ENCODE measurements at places on chromosomes 13 and 19.

- DNase-seq: no peak
Measured at GRCh38 chr13:75362026-75362425, 119.9 kb downstream of the TBC1D4 start.

- DNase-seq: peak; percentile 16
Measured at GRCh38 chr13:41916173-41916954, 44.5 kb downstream of the VWA8 start.

GRCh38 chr13:89923736-89924135 lies 1423.8 kb upstream of the MIR17HG start:
- no peak for DNase-seq

DNA sequence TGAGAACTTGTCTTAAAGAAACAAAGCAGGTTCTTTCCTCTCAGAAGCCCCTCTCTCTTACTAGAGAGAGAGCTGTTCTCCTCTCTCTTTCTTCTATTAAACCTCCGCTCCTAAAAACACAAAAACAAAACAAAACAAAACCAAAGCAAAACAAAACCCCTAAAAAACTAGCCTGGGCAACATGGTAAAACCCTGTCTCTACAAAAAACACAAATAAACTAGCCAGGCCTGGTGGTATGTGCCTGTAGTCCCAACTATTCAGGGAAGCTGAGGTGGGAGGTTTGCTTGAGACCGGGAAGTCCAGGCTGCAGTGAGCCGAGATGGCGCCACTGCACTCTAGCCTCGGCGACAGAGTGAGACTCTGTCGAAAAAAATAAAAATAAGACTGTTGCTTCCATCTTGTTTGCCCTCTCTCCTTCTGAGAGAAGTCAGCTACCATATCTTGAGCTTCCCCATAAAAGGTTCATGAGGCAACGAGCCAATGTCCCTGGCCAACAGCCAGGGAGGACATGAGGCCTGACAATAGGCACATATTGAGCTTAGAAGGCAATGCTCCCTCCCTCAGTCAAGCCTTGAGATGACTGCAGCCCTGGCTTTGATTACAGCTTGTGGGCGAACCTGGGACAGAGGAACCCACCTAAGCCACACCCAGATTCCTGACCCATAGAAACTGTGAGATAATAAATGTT lies 17.5 kb upstream of the FLT3 start:
- no peak for DNase-seq

DNA sequence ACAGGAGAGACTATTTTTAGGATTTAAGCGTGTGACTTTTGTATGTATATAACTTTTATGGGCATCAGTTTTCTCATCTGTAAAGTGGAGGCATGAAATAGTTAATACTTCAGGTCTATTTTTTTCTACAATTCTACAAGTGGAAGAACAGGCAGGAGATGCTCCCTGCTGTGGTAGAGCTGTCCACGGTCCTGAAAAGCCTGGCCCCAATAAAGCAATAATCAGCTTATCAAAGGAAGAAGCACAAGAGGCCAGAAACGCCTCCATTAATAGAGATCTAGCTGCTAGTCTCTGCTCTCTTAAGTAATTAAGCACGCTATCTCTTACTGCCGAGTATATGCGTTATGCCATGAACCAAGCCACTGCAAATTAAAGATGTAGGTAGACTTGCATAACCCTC lies 28.0 kb upstream of the WASF3 start:
- no peak for DNase-seq

DNA sequence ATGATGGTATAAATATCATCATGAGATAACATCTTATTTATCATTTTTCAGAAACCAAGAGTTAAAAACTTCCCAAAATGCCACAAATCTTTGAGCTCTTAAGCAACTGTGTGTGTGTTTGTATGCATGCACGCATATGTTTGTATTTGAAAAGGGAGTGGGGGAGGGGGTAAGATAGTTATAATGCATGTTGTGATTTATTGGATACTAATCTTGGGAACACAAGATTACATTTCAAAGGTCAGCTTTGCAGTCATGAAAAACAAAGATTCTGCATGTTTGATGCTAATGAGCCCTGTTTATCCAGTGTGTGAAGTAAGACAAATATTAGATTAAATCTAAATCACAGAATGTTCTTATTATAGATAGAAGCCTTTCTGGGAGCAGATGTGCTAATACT lies 355.9 kb downstream of the DCT start:
- no peak for DNase-seq

DNA sequence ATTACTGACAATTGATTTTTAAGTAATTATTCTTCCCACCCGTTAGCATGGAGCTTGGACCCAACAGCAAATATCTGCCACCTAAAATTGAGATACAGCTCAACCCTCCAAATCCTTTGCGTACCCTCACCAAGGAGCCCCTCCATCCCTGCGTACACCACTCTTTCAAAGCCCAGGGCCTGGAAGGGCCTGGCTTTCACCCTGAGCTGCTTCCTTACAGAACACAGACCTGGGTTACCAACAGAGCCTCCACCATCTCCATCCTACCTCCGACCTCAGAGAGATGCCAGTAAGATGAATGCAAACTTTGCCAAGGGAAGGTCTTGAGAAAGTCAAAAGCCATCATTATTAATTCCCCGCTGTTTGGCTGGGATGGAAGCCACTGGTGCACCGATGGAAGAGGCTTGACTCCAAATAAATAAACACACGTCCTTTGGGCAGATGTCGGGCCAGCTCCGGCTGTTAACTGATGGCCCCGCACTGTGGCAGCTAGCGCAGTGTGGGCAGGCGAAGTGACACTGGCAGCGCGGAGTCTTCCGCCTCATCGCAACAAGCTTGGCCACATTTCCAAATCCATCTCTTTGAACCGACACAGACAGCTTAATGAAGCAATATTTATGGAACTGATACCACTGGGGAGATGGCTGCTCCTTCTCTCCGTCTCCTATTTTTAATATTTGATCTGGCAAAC lies 150.2 kb upstream of the VSTM2B start:
- no peak for DNase-seq

DNA sequence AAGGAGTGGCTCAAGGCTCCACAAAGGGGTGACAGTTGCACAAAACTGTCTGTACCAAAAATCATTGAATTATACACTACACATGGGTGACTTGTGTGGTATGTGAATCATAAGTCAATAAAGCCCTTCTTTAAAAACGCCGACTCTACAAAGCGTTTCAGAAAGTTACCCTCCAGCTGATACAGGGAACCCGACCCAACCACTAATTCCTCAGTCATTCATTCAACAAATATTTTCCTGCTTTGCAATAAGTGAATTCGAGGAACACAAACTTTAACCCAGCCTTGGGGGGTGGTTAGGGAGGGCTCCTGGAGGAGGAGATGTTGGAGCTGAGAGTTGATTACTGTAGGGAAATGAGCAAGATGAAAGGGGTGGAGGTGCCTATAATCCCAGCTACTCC lies 32.0 kb downstream of the LTBP4 start:
- DNase-seq: no peak

- DNase-seq: no peak
Measured at GRCh38 chr13:79457948-79458347, 23.0 kb upstream of the NDFIP2 start.

- no peak for DNase-seq
Measured at GRCh38 chr13:62292714-62293480, 877.2 kb upstream of the PCDH20 start.

DNA sequence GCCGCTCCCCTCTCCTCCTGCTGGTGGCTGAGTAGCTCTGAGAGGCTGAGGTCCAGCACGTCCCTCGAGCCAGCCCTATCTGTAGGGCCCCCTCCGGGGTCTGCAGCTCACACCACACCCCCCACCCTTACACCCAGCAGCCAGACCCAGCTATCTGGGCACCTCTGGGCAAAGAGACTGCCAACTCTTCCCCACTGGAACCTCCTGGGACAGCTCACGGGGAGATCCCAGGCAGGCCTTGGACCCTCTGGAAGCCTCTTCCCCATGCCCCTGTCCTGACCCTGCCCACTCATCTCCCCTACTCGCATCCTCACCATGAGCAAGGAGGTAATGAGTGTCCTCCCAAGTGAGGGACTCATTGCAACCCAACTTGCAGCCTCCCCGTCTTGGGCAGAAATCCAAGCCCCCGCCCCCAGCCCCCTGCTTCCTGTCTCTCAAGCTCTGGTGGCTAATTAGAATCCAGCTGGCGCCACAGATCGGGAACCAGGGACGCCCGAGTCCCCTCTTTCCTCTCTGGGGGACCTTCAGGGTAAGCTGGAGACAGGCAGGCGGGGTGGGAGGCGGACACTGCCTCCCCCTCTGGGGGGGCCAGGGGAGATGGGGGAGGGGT lies 22.1 kb downstream of the ADGRL1 start:
- no peak for DNase-seq

- no peak for DNase-seq
Measured at GRCh38 chr19:30557927-30558557, 185.9 kb downstream of the ZNF536 start.

DNA sequence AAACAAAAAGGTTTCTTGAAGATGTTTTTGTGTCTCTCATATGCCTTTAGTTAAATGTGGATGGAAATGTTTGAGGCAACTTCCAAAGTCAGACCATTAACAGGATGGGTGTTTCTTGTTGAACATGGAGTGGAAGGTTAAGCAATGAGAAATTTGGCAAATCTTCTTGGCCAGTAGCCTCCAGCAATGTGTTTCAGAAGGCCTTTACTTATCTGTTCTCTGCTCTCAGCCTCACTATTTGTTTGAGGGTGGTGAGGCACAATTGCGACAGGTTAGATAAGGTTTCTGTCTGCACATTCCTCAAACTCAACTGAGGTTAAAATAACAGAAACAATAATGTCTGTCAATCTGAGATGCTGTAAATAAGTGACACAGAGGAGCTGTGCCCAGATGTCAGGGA lies 1019.0 kb downstream of the DIAPH3 start:
- DNase-seq: no peak

- DNase-seq: no peak
Measured at GRCh38 chr19:4152241-4152998, 1.0 kb upstream of the CREB3L3 start.

DNA sequence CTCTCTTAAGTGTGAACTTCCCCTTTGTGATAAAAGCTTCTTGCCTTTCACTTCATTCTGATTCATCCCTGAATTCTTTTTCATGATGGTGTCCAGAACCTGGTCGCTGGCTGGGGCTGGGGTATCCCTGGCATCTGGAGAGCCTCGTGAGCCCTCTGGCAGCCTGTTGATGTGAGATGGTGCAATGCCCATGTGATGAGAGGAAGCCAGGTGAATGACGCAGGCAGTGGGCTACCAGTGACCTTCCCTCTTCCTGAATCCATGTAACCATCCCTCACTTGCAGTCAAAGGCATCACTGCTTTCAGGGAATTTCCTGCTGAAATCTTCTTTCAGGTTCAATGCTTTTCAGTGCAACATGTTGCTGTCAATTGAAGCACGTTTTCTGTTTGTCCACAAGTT lies 158.6 kb upstream of the SLC10A2 start:
- no peak for DNase-seq

DNA sequence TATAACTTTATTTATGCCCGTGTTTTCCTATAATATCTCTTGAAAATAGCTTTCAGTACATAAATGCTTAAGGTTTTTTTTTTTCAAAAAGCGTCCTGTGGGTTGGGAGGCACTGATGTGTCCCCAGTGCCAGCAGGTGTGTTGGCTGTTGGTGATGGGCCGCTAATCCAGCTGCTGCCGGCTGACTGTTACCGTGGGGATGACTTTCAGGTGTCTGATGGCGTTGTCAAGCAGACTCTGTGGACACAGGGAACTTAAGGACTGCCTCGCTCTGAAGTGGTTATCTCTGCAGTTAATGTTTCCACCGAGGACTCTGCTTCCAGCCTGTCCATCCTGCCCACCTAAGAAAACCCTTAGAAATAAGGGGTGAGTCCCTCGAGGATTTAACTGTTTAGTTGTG lies 94.5 kb downstream of the ANKRD10 start:
- no peak for DNase-seq

- no peak for DNase-seq
Measured at GRCh38 chr13:22848539-22849052, 332.2 kb upstream of the SGCG start.

GRCh38 chr13:113647351-113648215 lies 10.4 kb downstream of the ATP4B start:
- peak; percentile 68 for DNase-seq

DNA sequence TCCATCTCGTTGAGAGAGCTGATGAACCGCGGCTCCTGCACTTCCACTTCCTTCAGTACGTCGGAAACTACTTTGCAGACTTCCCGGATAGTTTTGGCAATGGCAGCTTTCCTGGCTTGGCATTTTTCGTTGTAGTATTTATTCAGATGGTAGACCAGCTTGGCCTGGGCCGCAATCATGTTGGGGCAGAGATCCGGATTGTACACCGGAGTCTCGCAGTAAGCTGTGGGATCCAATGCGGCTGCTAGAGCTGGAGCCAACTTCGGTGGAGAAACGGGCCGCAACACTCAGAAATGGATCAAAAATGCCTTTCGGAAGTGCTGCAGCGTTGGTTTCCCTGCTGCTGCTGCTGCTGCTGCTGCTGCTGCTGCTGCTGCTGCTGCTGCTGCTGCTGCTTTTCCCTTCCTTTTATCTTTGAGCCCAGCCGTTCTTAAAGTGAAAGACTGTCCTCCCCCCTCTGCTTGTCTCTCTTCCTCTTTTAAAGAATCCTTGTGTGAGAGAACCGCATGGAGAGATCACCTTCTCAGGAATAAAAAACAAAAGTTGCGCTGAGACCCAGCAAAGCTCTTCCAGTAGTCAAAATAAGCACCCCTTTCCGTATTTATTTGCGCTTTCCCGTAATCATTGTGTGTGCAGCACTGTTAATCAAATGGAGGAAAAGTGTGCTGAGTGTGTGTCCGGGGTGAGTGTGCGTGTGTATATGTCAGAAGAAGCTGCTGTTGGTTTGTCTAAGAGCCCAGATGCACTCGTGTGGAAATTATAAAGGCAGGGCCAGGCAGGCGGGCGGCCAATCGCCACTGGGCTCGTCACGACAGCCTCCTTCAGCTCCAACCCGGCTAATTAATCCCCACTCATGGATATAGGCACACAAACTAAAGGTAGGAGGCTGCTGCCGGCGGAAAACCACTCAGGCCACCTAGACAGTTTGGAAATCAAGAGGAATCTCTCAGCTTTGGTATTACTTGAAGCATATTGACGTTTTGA lies at the start of gene MAB21L1:
MAB21L1 (minus strand) TSS at position 730 of the 984 bp plus-strand sequence; CDS start at position 179, 551 bp downstream.
- no peak for DNase-seq

GRCh38 chr13:95620825-95621498 lies 23.5 kb downstream of the DZIP1 start:
- DNase-seq: peak; percentile 6

- DNase-seq: no peak
Measured at GRCh38 chr13:74203576-74203975, 69.4 kb upstream of the KLF12 start.

DNA sequence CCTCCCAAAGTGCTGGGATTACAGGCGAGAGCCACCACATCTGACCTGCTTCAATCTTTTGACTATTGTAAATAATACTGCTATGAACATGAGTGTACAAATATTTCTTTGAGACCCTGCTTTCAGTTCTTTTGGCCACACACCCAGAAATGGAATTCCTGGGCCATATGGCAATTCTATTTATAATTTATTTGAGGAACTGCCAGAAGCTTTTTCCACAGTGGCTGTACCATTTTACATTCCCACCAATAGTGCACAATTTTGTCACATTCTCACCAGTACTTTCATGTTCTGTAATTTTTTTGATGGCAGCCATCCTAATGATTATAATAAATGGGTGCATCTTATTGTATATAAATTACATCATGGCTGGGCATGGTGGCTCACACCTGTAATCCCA lies 13.7 kb upstream of the FCER2 start:
- DNase-seq: no peak

GRCh38 chr13:47170971-47171370 lies 274.1 kb upstream of the HTR2A start:
- no peak for DNase-seq

Data from caudate nucleus (tissue), 63 donors.